Osteocyte (in vitro differentiated cells): ENCODE measurements at places on chromosomes 16 and 17. TPM values are rescaled to one million over a fixed set of nuclear protein-coding genes. Genes with fewer than 3 reads are reported as not detected.

GRCh38 chr16:68079626-68080344, 5.4 kb upstream of the NFATC3 start:
- peaks cover 14% of the 10 kb centered on the region for H3K36me3 ChIP-seq
- H3K4me1 ChIP-seq = peaks cover 14% of the 10 kb centered on the region
- no peak overlapping the region for H3K27ac ChIP-seq
- no peaks in the 10 kb centered on the region for H3K27me3 ChIP-seq
- H3K4me3 ChIP-seq = no peak overlapping the region

- no peaks in the 10 kb centered on the region for H3K36me3 ChIP-seq
- H3K4me1 ChIP-seq = peaks cover 57% of the 10 kb centered on the region
- no peaks in the 10 kb centered on the region for H3K27me3 ChIP-seq
- no peak for DNase-seq
These were observed 73.2 kb downstream of the CMIP start for GRCh38 chr16:81517629-81518438.

Gene SHBG
- 0.97 and 1.4 TPM in 2 replicates for total RNA-seq

DNA sequence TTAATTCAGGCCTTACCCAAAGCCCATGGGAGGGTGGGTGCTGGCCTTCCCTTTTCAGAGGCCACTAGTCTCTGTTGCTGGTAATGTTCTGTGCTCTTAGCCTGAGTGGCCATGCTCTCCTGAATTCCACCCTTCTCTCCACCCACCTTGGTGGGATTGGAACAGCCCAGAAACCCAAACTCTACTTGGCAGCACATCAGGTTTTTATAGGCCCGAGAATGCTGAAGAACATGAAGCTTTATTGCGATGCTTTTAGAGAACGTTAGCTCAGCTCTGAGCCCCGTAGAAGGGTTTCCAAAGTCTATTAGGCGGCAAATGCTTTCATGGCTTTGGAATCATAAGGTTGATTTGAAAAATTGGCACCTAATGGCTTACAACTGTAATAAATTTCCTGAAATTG, 209.3 kb downstream of the MSI2 start:
- H3K27me3 ChIP-seq = no peaks in the 10 kb centered on the region
- peaks cover 78% of the 10 kb centered on the region for H3K4me1 ChIP-seq
- peak overlapping the region; percentile 32 for H3K27ac ChIP-seq
- DNase-seq = no peak

Gene SKAP1
- not detected in 2 replicates for total RNA-seq

Gene CDH16
- total RNA-seq = not detected in 2 replicates

DNA sequence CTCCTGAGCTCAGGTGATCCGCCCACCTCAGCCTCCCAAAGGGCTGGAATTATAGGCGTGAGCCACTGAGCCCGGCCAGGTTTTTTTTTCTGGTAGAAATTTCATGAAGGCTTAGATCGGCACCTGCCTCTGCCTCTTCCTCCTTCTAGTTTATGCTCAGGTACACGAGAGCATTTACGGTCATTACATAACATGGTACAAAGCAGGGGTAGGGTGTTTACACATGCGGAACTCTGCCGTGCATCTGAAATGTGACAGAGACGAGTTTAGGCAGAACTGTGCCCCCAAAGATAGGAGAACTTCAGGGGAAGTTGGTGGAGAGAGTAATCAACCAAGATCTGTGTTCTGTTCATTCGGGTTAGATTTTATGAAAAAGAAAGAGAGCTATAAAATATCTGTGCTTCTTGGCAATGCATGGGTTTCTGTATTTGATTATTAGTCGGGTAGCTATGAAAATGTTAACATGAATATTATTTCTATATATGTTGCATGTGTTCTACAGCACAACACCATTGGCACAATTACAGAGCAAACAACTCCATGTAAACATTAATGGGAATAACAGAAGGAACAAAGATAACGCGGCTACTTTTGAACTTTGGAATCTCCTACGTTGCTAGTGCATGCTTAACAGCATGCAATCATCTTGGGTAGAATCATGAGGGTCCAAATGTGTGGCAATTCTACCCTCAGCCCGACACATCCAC, 23.5 kb upstream of the MAP2K6 start:
- no peaks in the 10 kb centered on the region for H3K36me3 ChIP-seq
- peaks cover 3% of the 10 kb centered on the region for H3K27me3 ChIP-seq
- peaks cover 8% of the 10 kb centered on the region for H3K4me1 ChIP-seq
- H3K27ac ChIP-seq = no peak overlapping the region

Gene ACSM2A
- not detected in 2 replicates for total RNA-seq

- no peak overlapping the region for H3K4me3 ChIP-seq
- peaks cover 9% of the 10 kb centered on the region for H3K4me1 ChIP-seq
- DNase-seq = no peak
- peaks cover 7% of the 10 kb centered on the region for H3K36me3 ChIP-seq
These were observed 108.9 kb downstream of the MAP2K6 start for GRCh38 chr17:69523244-69523861.

DNA sequence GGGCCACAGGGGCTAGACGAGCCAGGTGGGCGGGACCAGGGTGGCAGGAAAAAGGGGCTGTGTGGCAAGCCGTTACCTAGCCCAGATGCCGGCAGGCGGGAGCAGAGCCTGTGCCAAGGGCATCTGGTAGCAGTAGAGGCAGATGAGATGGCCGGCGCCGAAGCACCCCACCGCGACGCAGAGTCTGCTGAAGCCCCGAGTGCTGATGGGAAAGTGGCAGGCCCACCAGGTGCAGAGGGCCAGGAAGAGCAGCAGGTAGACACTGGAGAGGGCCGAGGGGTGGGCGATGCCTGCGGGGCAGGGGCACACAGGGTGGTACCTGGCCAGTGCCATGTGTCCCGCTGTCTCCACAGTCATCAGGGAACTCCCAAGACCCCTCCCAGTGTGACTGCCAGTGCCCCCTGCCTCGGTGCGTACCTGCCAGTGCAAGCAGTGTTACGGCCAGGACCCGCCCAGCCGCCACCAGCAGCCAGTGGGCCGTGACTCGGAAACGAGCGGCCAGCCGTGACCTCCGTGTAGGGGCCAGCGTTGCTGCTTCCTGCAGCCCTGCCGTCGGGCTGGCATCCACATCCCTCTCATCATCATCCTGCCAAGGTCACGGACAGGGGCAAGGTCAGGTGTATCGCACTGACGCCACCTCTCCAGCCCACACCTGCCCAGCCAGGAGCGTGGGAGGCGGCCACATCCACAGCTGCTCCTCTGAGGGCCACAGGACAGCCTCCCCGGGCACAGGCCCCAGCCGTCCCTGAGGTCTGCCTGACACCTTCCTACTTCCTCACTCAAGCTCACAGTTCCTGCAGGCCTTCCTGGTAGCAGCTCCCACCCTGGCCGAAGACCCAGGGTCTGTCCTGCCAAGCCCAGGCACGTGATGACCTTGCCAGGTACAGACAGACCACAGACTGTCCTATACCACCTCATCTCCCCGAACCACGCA, 32.1 kb downstream of the CTU2 start:
- H3K4me1 ChIP-seq = no peaks in the 10 kb centered on the region
- no peak overlapping the region for H3K27ac ChIP-seq
- no peak overlapping the region for H3K4me3 ChIP-seq
- H3K36me3 ChIP-seq = peaks cover 3% of the 10 kb centered on the region
- H3K27me3 ChIP-seq = no peaks in the 10 kb centered on the region

GRCh38 chr17:41860254-41860931, 4.8 kb downstream of the KLHL11 start:
- DNase-seq = no peak
- no peaks in the 10 kb centered on the region for H3K27me3 ChIP-seq
- H3K27ac ChIP-seq = no peak overlapping the region

- H3K27ac ChIP-seq = no peak overlapping the region
- H3K4me3 ChIP-seq = no peak overlapping the region
- no peak for DNase-seq
- no peaks in the 10 kb centered on the region for H3K4me1 ChIP-seq
- H3K27me3 ChIP-seq = no peaks in the 10 kb centered on the region
- peaks cover 36% of the 10 kb centered on the region for H3K36me3 ChIP-seq
These were observed 17.9 kb downstream of the UTP4 start for GRCh38 chr16:69150146-69150865.

Gene TP53TG3D
- not detected in 2 replicates for total RNA-seq

GRCh38 chr17:6701719-6702118, 11.4 kb downstream of the SLC13A5 start:
- H3K36me3 ChIP-seq = no peaks in the 10 kb centered on the region
- no peak overlapping the region for H3K27ac ChIP-seq
- DNase-seq = no peak
- peaks cover 8% of the 10 kb centered on the region for H3K27me3 ChIP-seq
- no peak overlapping the region for H3K4me3 ChIP-seq

DNA sequence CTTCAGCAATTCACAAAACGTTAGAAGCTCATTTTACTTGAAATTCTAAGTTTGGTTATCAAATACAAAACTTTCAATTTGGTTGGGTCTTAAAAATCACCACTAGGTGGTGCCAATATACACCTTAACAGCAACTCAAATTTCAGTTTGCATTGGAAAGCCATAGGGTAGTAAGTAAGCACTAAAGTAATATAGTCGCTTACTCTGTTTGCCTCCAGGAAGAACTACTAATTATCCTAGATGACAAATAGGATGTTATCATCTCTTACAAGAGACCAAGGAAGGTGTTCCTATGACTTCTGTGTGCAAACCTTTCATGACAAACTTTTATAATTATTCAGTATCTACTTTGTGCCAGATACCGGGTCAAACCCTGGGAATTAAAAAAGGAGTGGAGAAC, 93.3 kb downstream of the MYO1D start:
- no peak for DNase-seq
- no peaks in the 10 kb centered on the region for H3K4me1 ChIP-seq
- H3K4me3 ChIP-seq = no peak overlapping the region

DNA sequence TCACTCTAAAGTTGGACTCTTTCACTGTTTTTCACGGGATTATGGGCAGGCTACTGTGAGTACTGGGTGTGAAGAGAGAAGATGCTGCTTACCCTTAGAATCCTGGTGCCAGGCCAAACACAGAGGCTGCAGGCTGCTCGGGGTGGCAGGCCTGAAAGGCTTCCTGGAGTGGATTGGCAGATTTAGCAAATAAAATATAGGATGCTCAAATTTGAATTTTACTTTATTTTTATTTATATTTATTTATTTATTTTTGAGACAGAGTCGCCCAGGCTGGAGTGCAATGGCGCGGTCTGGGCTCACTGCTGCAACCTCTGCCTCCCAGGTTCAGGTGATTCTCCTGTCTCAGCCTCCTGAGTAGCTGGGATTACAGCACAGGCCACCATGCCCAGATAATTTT, 14.9 kb upstream of the STAC2 start:
- no peak for DNase-seq
- no peak overlapping the region for H3K27ac ChIP-seq
- no peak overlapping the region for H3K4me3 ChIP-seq
- no peaks in the 10 kb centered on the region for H3K27me3 ChIP-seq

GRCh38 chr16:3592559-3592958, 15.4 kb upstream of the NLRC3 start:
- no peak overlapping the region for H3K27ac ChIP-seq
- H3K4me3 ChIP-seq = no peak overlapping the region
- no peaks in the 10 kb centered on the region for H3K4me1 ChIP-seq
- peaks cover 17% of the 10 kb centered on the region for H3K36me3 ChIP-seq

GRCh38 chr17:66610361-66611133, 224.4 kb upstream of the CACNG5 start:
- no peak overlapping the region for H3K4me3 ChIP-seq
- peaks cover 14% of the 10 kb centered on the region for H3K4me1 ChIP-seq
- H3K36me3 ChIP-seq = peaks cover 12% of the 10 kb centered on the region
- H3K27ac ChIP-seq = no peak overlapping the region
- DNase-seq = no peak

- DNase-seq = no peak
- H3K27ac ChIP-seq = peak overlapping the region; percentile 91
- H3K4me3 ChIP-seq = peak overlapping the region; percentile 38
- H3K27me3 ChIP-seq = no peaks in the 10 kb centered on the region
- H3K36me3 ChIP-seq = peaks cover 38% of the 10 kb centered on the region
These were observed 98.6 kb downstream of the USP22 start for GRCh38 chr17:20944014-20944865.

Gene FOXN1
- not detected in 2 replicates for total RNA-seq

Gene EFCAB13
- total RNA-seq = 1.9 and 2.7 TPM in 2 replicates

Gene DNASE1L2
- total RNA-seq = 1.2 and 1.7 TPM in 2 replicates

DNA sequence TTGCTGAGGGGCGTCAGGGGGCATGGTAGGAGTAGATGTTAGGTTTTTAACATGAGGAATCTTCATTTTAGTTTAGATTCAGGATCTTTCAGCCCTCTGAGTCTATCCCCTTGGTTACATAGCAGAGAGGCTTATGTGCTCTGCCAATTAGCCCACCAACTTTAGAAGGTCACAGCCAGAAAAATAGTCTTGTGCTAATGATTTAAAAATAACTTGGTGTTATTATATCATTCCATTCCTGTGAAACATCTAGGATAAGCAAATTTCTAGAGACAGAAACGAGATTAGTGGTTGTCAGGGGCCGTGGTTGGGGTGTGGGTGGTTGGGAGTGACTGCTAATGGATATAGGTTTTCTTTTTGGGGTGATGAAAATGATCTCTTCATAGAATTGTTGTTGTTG, 183.7 kb downstream of the SNX29 start:
- no peaks in the 10 kb centered on the region for H3K27me3 ChIP-seq
- peak overlapping the region; percentile 15 for H3K27ac ChIP-seq
- H3K4me1 ChIP-seq = peaks cover 33% of the 10 kb centered on the region
- no peak overlapping the region for H3K4me3 ChIP-seq
- no peaks in the 10 kb centered on the region for H3K36me3 ChIP-seq

- peak; percentile 91 for DNase-seq
- H3K27ac ChIP-seq = peak overlapping the region; percentile 93
- H3K4me1 ChIP-seq = peaks cover 81% of the 10 kb centered on the region
- H3K27me3 ChIP-seq = no peaks in the 10 kb centered on the region
- H3K36me3 ChIP-seq = peaks cover 3% of the 10 kb centered on the region
These were observed 6.6 kb downstream of the NHERF2 start for GRCh38 chr16:2033057-2033908.

Gene HOXB5
- total RNA-seq = not detected in 2 replicates

Gene KAT8
- 56.0 and 56.5 TPM in 2 replicates for total RNA-seq

GRCh38 chr17:68015081-68015723, 18.9 kb upstream of the C17orf58 start:
- peaks cover 6% of the 10 kb centered on the region for H3K4me1 ChIP-seq
- DNase-seq = no peak
- H3K27me3 ChIP-seq = peaks cover 4% of the 10 kb centered on the region
- H3K27ac ChIP-seq = no peak overlapping the region

- no peak overlapping the region for H3K4me3 ChIP-seq
- peaks cover 29% of the 10 kb centered on the region for H3K36me3 ChIP-seq
- no peak overlapping the region for H3K27ac ChIP-seq
- no peaks in the 10 kb centered on the region for H3K4me1 ChIP-seq
- H3K27me3 ChIP-seq = no peaks in the 10 kb centered on the region
These were observed 19.6 kb upstream of the LLGL1 start for GRCh38 chr17:18205861-18206260.

Gene KRT24
- not detected in 2 replicates for total RNA-seq

DNA sequence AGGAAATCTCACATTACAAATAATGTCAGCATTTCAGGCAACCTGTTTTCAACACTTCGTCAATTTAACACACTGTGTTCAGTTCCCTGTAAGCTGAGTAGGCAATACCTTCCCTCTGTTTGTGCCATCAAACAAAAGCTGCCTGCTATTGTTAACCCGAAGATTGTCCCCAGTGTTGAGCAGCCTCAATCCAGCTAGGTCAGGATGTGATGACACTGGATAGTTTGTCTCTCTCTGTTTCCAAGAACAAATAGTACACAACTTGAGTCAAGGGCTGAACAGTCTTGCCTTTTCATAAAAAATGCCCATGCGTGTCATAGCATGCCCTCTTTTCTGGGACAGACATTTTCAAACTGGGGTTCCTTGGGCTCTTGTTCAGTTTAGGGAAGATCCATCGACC, 36.4 kb downstream of the HSD17B2 start:
- DNase-seq = no peak
- H3K4me3 ChIP-seq = no peak overlapping the region
- no peaks in the 10 kb centered on the region for H3K36me3 ChIP-seq
- peaks cover 8% of the 10 kb centered on the region for H3K27me3 ChIP-seq

Gene C16orf54
- total RNA-seq = not detected in 2 replicates

- peaks cover 14% of the 10 kb centered on the region for H3K27me3 ChIP-seq
- H3K36me3 ChIP-seq = no peaks in the 10 kb centered on the region
- H3K27ac ChIP-seq = no peak overlapping the region
- no peak for DNase-seq
These were observed 100.1 kb downstream of the IRF8 start for GRCh38 chr16:85998868-85999729.
